ENCODE measurements at places on chromosomes 11 and 22. TPM values are rescaled to one million over a fixed set of nuclear protein-coding genes. Genes with fewer than 3 reads are reported as not detected.

RAG2 gene
- not detected for total RNA-seq

DNA sequence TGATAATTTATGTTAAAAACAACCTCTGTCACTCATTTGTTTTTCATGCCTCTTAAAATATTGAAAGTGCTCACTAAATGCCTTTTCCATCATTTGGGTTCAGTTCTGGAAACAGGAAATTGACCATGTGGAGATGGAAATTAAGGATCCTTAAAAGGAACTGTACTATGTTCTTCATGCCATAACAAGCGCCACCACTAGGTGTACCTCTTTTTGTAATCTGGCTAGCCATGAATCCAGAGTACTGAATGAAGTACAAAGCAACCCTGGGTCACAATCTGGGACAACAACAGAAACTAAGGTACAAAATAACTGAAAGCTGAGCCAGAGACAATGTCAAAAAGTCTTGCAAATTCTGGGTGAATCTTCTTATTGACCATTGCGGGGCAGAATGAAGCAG lies 559.1 kb downstream of the FAM181B start:
- DNase-seq = no peak

GRCh38 chr11:30603357-30603756 lies 17.2 kb upstream of the MPPED2 start:
- DNase-seq = no peak

OR51I1 gene
- total RNA-seq = not detected
